NCI-H345 (cell line): ENCODE measurements at places on chromosomes 1 and 21.

DNA sequence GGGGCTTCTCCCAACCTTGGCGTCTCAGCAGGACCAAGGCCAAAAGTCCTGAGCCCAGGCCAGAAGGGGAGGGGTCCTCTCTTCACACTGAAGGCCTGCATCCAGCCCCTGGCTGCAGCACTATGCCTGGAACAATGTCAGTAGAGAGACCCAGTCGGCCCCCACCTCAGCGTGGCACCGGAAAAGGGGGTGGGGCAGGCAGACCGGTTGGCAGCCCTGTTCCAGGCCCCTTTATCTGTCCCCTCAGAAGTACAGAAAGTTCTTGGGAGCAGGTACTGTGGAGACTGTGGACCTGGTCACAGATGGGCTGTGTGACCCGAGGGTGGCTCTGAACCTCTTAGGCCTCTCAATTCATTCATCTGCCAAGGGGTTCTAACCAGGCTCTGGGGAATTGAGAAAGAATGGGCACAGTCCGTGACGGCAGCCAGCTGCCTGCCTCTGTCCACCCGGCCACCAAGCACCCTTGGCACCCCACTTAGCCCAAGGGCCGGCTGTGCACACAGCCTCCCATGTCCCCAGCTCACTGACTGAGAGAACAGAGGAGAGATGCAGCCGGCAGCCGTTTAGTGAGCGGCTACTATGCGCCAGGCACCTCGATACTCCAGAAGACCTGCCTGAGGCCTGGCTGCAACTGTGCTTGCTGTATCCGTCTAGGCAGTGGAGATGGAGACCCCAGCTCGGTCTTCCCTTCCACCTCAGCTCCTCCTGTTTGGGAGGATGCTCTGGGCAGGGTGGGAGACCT is 23.9 kb downstream of the RUNX3 start:
- no peak for DNase-seq

- no peak for DNase-seq
These were observed 52.5 kb downstream of the EPRS1 start for GRCh38 chr1:219993554-219994433.

- DNase-seq, result no peak
These were observed 109.2 kb upstream of the RAB4A start for GRCh38 chr1:229161740-229162139.

- no peak for DNase-seq
These were observed 65.9 kb upstream of the PLPPR4 start for GRCh38 chr1:99198393-99198792.

DNA sequence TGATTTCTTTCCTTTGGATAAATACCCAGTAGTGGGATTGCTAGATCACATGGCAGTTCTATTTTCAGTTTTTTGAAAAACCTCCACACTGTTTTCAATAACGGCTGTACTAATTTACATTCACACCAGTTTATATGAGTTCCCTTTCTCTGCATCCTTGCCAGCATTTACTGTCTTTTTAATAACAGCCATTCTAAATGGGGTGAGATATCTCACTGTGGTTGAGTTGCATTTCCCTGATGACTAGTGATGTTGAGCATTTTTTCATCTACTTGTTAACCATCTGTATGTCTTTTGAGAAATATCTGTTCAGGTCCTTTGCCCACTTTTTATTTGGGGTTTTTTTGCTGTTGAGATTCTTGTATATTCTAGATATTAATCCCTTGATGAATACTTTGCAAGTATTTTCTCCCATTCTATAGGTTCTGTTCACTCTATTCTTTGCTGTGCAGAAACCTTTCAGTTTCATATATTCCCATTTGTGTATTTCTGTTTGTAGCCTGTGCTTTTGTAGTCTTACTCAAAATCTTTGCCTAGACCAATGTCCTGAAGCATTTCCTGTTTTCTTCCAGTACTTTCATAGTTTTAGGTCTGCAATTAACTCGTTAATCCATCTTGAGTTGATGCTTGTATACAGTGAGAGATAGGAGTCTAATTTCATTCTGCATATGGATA is 7.3 kb downstream of the HENMT1 start:
- no peak for DNase-seq

GRCh38 chr1:226395753-226396152 is 12.1 kb downstream of the PARP1 start:
- DNase-seq, result no peak

GRCh38 chr1:212858461-212859265 is 588 bp downstream of the FLVCR1 start:
- peak; percentile 39 for DNase-seq

GRCh38 chr21:27094184-27094948 is 127.5 kb upstream of the ADAMTS5 start:
- no peak for DNase-seq

- DNase-seq, result peak; percentile 37
These were observed 8.6 kb upstream of the PLA2G2C start for GRCh38 chr1:20194757-20195461.

- DNase-seq, result no peak
These were observed 5.1 kb downstream of the SPSB1 start for GRCh38 chr1:9297831-9298230.

- no peak for DNase-seq
These were observed 18.0 kb downstream of the KIAA0319L start for GRCh38 chr1:35539073-35539823.

DNA sequence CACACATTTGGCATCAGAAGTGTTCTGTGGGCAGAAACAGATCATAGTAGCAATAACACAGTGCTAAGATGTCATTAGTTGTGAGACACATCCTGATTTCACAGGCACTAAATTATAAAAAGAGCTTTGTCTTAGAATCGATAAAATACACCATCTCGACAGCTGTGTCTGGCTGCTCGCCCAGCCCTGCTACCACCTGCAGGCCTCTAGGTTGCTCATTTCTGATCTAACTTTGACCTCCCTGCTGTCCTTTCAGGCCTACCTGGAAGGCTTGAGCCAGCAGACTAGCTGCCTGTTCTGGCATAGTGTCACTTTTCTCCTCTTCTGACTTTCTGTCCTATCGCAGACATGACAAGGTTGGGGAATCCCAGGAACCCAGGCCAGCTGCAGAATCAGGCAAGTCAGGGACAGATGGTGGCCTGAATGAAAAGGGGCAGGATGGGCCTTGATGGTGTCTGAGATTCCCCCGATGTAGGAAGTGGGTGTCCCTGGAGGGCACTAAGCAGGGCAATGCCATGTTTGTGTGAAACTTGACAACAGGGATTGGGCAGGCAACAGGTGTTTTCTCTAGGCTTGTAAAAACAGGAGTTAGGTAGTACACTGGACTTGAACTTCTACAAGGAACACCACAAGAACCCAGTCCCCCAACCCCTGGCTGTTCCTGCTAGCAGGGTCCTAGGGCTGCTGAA is 66.6 kb upstream of the RHOU start:
- no peak for DNase-seq

GRCh38 chr1:27053977-27054753 is 41.5 kb upstream of the TENT5B start:
- no peak for DNase-seq
